AG08396 (cell line): ENCODE measurements at places on chromosomes 6 and 20.

GRCh38 chr6:147244832-147245231 is 40.6 kb downstream of the STXBP5 start:
- DNase-seq = no peak

DNA sequence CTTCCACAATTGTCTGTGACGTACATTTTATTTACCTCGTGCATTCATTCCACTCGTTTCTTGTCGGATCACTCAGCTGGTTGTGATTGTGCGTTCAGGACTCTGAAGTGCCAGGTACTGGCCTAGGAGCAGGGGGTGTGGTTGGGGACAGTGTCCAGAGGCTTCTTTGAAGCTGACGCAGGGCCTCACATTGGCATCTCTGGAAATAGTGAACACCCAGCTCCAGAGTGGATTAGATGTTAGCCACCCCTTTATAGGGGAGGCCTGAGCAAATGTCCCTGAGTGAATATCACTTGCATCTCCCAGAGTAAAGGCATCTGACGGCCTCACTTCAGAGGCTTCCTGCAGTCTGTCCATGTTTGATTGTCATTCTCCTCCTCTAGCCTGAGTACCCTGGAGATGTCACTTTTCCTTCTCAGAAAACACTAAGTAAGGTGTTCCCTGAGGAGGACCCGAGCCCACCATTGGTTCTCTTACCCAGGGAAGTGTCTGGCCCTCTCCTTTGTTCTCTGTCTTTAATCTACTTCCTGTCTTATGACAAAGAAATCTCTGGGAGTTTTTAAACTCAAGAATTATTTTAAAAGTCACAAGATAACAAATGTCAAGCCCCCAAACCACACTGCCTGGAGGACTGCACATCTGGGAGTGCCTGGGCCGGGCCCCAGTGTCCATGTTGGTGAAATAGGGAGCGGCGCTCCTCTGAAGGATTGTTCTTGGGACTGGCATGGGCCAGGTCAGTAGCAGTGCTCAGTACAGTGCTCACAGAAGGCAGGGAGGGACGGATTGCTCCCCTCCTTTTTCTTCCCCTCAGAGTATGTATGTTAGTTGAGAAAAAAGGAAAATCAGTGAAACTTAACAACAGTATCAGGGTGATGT is 10.8 kb downstream of the STX16 start:
- DNase-seq = no peak

DNA sequence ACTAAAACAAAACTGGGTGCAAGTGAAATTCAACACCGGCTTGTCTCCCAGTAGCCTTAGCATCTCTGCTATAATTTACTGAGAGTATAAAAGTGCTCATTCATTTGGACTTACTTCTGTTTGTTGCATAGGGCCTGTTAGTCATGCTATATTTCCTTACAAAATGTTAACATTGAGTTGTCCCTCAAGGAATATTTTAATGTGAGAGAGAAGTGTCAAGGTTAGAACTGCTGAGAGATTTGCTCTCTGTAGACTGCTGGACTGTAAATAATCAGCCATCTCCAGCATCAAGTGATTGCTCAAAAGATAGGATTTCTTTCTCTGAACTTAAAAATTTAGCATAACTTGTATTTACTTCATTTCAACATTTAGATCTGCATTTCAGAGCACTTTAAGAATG is 328.5 kb upstream of the AGPAT4 start:
- DNase-seq = no peak

DNA sequence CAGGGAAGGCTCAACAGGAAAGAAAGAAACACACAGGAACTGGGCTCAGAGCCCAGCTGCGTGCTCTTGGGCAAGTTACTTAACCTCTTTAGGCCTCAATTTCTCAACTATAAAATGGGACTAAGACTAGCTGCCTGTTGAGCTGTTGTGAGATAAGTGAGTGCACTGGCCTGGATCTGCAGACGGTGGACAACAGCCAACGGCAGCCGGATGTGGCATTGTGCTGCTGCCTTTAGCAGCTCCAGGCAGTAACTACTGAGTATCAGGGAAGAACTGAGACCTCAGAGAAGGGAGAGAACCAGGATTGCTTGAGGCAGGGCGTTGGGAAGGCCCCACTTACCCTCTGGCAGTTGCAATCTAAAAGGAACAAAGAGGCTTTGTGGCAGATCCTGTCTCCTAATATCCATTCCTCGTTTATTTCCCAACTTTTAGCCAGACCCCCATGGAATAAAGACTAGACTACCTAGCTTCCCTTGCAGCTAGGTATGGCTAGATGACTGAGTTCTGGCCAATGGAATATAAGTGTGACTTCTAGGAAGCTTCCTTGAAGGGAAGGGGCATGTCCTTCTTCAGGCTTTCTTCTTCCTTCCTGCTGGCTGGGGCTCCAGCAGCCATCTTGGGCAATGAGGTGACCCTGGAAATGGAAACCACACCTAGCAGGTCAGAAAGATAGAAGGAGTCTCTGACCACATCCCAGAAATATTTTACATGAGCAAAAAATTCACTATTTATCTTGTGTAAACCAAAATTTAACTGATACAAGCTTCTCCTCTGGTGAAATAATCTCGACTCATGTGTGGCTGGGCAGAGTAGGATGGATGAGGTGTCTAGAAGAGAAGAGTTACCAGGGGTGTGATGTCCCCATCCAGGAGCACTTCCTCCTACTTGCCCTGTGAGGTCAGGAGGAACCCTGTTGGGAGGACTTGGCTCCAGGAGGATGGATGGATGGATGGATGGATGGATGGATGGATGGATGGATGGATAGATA is 67.6 kb downstream of the MRPL14 start:
- DNase-seq = no peak

DNA sequence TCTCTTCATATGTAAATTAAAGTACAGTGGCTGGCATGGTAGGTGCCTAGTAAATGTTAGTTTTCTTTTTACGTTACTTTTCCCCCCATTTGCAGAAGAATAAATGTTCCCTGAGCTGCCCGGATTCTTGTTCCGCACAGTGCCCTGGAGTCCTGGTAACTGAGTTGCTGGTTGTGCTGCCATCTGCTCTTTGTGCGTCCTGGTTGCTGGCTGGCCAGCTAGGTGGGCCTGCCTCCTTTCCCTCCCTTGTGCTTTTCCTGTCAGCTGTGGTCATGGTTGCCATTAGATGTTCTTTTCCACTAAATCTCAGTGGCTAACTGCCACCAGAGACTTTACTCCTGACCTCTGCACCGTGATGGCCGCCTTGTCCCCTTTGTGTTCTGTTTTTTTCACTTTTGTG is 28.6 kb downstream of the CEP43 start:
- no peak for DNase-seq

DNA sequence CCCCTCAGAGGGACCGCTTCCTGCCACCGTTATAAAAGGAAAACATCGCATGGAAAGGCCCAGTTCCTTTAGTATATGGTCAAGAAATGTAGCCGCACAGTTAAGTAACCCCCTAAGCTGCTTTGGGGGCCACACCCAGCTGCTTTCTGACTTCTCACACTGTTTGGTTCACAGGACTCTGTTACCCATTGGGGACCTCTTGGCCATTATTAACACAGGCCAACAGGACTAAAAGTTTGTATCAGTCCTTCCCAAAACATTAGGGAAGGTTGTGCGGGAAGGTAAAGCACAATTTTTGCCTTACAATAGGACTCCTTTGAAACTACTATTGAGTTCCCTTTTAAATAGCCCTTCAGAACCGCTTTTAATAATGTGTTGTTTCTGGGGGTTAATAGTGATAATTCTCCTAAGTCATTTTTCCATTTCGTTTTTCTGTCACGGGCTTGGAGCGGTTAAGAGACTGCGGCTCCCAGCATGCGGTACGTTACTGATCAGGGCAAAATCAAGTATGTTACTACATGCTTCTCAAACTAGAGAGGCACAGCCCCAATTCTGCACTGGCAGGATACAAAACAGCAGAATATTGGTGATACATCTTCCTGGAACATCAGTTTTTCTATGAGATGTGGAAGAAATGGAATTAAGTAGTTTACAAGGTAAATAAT is 668 bp upstream of the RPP40 start:
- DNase-seq = no peak

DNA sequence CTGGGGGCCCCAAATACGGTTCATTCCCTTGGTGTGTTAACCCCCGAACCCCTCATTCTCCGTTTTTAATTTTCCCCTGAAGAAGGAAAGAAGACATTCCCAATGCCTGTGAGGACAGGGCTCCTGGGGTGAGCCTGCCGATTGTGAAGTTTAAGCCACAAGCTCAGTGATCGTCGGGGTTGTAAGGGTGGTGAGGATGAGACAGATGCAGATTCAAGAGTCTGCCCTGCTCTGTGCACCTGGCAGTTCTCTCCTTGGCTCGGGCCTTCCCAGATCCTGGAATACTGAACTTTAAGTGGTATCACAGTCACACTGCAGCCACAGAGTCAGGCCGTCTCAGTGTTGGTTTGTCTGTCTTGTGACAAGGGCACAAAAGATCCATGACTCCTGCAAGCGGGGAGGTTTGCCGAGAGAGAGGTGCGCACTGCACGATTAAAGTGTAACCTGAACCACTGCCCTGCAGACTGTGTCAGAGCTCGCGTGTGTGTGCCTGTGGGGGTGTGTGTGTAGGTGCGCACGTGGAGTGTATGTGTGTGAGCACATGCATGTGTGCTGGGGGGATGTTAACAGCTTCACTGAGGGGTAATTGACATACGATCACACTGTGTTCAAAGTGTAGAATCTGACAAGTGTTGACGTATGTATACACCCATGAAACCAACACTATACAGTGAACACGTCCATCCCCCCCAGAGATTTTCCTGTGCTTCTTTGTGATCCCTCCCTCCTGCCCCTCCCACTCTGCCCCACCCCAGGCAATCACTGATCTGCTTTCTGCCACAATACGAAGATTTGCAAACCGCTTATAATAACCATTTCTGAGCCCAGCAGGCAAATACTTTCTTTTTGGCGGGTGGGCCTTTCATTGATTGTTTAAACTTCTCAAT is 38.9 kb downstream of the RPP40 start:
- DNase-seq = no peak

- no peak for DNase-seq
Measured at GRCh38 chr20:33229843-33230242, 6.0 kb upstream of the BPIFA1 start.

DNA sequence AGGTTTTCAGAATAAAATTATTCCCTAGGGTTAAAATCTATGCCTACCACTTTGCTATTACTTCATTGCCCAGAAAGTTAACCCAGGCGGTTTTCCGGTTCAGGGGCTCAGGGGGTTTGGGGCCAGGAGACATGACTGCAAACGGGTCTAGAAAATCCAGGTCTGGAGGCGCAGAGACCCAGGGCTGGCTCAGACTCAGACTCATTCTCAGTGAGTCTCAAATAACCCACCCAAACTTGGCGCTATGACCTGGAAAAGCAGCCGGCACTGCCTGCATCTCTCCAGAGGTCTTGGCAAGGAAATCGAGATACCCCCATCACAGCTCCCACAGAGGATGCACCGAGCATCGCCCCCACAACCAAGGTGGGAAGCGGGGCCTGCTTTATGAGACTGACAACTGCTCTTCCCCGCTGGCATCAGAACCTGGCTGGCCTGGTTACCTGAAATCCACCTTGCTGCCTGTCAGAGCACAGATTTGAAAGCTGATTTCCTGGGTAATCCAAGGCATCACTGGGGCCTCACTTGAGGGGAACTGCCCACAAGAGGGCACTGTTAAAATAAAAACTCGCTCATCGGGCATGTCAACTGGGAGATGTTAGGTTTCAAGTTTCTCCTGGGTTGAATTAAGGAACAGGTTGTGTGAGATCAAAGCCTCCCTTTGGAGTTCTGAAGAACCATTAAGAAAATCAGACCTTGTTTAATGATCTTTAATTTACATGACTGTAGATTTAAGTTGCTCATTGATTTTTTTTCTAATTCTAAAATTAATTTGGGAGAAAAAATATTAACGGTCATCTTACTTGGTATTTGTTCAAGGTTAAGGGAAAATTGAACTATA is 55.1 kb downstream of the KIF16B start:
- peak; percentile 67 for DNase-seq
